Suprapubic skin (tissue), 4 donors: ENCODE measurements at places on chromosomes 3 and 15.

- DNase-seq = no peak
Observed at GRCh38 chr3:117557464-117558090, 848.0 kb downstream of the TUSC7 start.

DNA sequence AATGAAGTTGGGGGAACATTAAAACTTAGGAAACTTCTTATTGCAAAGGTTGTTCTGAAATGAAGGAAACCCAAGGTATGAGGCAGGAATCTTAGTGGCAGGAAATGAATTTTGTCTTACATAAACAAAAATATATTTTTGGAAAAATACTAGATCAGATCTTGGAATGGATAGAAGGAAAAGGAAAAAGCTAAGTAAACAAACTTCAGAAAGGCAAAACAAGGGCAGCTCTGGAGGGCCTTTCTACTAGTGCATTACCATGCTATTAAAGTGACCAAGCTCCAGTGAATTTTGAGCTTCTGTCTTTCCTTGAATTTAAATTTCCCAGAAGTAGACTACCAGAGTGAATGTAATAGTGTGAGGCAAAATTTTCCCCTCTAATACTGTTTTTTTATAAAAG, 13.6 kb downstream of the ARL6 start:
- DNase-seq = no peak

DNA sequence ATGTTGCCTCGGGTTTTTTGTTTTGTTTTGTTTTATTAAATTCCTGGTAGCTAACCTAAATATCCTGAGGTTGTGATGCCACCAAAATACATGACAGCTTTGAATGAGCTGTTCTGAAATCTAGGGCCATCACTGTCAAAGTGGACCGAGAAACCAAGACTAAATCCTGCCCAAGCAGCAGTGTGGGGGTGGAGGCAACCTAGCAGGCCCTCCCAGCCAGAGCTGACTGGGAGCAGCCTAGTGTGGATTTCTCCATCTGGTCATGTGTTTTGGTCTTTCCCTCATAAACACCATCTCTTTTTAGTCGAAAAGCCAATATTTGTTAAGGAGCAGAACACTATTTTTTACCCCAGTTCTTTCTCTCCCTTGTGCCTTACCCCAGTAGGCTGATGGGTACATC, 52.2 kb downstream of the LARS2 start:
- DNase-seq = no peak

DNA sequence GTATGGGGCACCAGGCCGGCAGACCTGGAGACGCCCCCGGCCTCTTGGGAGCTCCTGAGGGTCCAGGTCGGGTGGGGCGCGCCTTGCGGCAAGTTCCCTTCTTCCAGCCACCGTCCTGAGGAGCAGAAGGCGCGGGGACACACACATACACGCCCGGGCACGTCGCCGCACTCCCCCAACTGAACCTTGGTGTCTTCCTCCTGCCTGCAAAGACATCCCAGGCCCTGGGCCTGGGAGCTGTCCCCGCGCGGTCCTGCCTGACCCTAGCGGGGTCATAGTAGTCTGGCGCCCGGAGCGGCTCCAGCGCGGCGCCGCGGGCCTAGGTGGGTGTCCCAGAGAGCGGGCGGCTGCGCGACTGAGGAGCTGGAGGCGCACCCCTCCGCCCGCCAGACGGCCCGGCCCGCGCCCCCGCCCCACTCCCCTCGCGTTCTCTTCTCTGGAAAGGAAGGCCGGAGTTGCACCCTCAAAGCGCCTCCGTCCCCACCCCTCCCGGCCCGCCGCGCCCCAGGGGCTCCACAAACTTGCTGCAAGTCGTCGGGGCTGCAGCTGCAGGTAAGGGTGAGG, 185.9 kb upstream of the LINGO1 start:
- DNase-seq = no peak

- no peak for DNase-seq
Observed at GRCh38 chr15:64502151-64502550, 41.8 kb downstream of the ZNF609 start.

- DNase-seq = no peak
Observed at GRCh38 chr3:120147072-120147871, 53.0 kb upstream of the GSK3B start.

GRCh38 chr15:76514282-76514681, 177.7 kb downstream of the ISL2 start:
- no peak for DNase-seq
